Vein endothelial cell (primary cell): ENCODE measurements at places on chromosomes 16 and 17. TPM values are rescaled to one million over a fixed set of nuclear protein-coding genes. Genes with fewer than 3 reads are reported as not detected.

Gene MILR1
- 7.5 and 15.3 TPM in 2 replicates for total RNA-seq

Gene OR2C1
- total RNA-seq = not detected in 2 replicates

Gene SEPTIN12
- total RNA-seq = not detected in 2 replicates

Gene C17orf50
- not detected in 2 replicates for total RNA-seq

Gene KRTAP2-3
- total RNA-seq = not detected in 2 replicates

Gene KRTAP4-5
- total RNA-seq = not detected in 2 replicates

Gene AANAT
- not detected in 2 replicates for total RNA-seq

Gene RPS6KB1
- 19.6 and 22.7 TPM in 2 replicates for total RNA-seq

Gene AOC2
- total RNA-seq = 0.65 and 1.9 TPM in 2 replicates

Gene PABPN1L
- total RNA-seq = not detected in 2 replicates

Gene MFAP4
- total RNA-seq = 0.33 TPM in 1 of 2 replicates, not detected in the other

Gene TMEM114
- total RNA-seq = not detected in 2 replicates

Gene JMJD6
- total RNA-seq = 14.0 and 19.0 TPM in 2 replicates

Gene FAM20A
- total RNA-seq = not detected in 2 replicates

Gene OTOP2
- total RNA-seq = not detected in 2 replicates

Gene CHD9
- 44.4 and 54.9 TPM in 2 replicates for total RNA-seq

Gene PLA2G10
- not detected in 2 replicates for total RNA-seq

Gene PIMREG
- 8.8 and 16.2 TPM in 2 replicates for total RNA-seq

Gene ZNF205
- total RNA-seq = 21.4 and 35.3 TPM in 2 replicates
